Kidney (tissue), 22 donors: ENCODE measurements at places on chromosomes 1 and 21. TPM values are rescaled to one million over a fixed set of nuclear protein-coding genes. Genes with fewer than 3 reads are reported as not detected.

SH2D1B gene
- total RNA-seq, result 0.76 TPM

RNF186 gene
- total RNA-seq, result 2.7 TPM

PFKFB2 gene
- total RNA-seq, result 20.6 TPM

TFAP2E gene
- total RNA-seq, result 1.0 TPM

MAST2 gene
- total RNA-seq, result 17.9 TPM

KIF21B gene
- total RNA-seq, result 5.6 TPM

RAB42 gene
- total RNA-seq, result 3.3 TPM

EPS15 gene
- 91.3 TPM for total RNA-seq

CCDC181 gene
- 4.8 TPM for total RNA-seq

LPAR3 gene
- 0.22 TPM for total RNA-seq

LMX1A gene
- total RNA-seq, result not detected

AGBL4 gene
- total RNA-seq, result 2.7 TPM

STYXL2 gene
- total RNA-seq, result 0.38 TPM

FCRL1 gene
- 5.7 TPM for total RNA-seq

HJV gene
- not detected for total RNA-seq

UBL4B gene
- not detected for total RNA-seq

EPHA2 gene
- 34.2 TPM for total RNA-seq

ATPAF1 gene
- 36.4 TPM for total RNA-seq

LDLRAD1 gene
- not detected for total RNA-seq

PROX1 gene
- 6.6 TPM for total RNA-seq

SLC1A7 gene
- not detected for total RNA-seq
